ENCODE measurements at places on chromosomes 12 and 14.

DNA sequence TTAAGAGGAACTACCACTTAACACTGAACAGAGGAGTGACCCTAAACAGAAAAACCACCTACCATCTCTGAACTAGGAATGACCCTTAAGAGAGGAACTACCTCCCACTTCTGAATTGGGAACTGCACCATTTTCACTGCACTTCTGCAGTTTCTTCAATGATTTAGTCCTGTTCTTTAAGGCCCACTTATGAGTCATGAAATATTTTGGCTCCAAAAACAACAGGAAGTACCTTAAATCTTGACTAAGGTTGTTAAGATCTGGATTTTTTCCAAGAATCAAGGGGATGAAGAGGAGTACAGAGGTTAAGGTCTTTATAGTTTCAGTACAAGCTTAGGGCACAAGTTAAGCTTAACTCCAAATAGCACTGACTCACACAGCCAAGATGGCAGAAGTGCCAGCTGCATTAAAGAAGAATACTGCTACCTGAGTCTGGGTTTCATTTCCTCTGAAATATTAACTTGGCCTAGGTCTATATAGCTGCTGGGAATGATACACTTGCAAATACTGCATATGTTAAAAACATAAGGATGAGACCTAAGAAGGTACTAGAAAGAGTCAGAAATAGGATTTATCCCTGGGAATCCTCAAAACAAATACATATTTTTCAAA is 4.2 kb downstream of the NPC2 start:
- DNase-seq = peak; percentile 78

DNA sequence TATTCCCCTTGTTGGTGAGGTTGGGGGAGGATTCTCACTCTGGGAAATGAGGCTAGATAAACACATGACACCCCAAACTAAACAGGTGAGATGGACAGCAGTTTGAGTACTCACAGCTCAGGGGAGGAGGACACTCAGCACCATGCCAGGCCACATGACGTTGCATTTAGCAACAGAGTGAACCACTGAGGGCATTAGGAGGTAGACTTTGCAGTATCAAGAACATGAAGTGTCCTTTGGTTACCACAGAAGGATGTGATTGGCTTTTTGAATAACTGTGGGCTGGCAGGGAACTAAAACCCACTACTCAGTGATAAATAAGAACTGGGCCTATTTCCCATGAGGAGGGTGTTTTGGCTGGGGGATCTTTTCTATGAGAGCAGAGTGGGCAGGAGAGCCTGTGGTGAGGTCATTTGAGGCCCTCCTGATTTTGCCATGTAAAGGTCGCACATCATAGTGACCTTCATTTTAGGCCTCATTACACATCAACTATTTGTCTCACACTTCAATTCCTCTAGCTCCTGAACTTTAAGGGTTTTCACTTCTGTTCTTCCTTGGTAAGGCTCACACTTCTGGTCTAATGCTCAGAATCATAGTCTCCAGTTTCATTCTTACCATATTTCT is 89.8 kb upstream of the PRKD1 start:
- no peak for DNase-seq

DNA sequence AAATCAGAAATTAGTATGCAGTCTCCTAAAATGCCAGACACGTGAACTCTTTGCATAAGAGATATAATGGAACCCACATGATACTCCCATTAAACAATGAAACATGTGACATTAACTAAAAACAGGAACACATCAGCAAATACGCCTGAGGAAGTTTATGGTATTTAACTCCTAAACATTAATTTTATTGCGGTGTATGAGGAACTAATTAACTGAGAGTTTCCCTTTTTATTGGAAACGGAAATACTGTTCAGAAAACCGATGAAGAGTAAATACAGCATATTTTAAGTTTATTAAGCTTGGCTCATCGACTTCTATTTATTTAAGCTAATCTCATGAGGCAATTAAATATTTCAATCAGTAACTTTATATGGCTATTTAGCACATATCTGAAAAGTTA is 290.3 kb downstream of the SOX5 start:
- DNase-seq = no peak

DNA sequence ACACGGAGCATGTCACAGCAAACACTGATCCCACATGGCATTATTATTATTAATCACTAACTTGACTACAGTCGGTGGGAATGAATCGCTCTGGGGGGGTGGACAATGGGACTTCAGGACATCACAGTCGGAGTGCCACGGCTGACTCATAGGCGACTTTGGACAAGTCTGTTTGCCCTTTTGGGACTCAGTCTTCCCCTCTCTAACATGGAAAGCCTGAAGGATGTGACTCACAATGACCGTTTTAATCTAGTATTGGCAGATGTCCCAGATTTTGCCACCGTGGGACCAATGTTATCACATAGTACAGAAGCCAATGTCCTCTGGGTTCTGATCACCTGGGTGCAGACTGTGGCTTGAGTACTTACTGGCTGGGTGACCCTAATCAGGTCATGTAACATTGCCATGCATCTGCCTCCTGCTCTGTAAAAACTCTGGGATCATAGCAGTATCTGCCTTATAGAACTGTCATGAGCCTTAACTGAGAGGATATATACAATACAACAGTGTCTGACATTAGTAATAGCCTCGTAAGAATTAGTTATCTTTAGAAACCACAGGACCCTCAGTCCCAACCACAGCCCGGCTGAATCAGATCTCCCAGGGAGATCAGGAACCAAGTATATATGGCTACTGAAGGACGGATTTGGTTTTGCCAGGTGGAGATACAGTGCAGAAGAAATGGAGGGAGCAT is 362.6 kb downstream of the BCL11B start:
- DNase-seq = no peak

- no peak for DNase-seq
Observed at GRCh38 chr14:46323404-46323762, 328.2 kb downstream of the RPL10L start.

DNA sequence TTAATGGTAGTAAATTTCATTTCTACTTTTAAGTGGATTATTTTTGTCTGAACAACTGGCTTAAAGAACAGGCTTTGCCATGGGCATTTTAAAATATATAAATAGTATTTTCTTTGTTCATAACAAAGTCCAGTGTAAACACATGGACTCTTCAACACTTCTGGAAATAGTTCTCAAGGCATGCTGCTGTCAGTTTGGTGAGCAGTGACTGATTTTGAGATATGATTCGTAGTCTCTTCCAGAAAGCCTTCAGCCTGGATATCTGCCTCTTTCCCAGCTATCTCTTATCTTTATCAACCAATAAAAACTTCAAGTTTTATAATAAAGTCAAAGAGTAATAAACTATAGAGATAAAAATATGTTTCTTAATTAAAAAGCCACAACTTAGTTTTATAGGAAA is 110.7 kb downstream of the NAV3 start:
- DNase-seq = no peak

Data from KBM-7 (cell line).